ENCODE measurements at places on chromosomes 11 and 22.

DNA sequence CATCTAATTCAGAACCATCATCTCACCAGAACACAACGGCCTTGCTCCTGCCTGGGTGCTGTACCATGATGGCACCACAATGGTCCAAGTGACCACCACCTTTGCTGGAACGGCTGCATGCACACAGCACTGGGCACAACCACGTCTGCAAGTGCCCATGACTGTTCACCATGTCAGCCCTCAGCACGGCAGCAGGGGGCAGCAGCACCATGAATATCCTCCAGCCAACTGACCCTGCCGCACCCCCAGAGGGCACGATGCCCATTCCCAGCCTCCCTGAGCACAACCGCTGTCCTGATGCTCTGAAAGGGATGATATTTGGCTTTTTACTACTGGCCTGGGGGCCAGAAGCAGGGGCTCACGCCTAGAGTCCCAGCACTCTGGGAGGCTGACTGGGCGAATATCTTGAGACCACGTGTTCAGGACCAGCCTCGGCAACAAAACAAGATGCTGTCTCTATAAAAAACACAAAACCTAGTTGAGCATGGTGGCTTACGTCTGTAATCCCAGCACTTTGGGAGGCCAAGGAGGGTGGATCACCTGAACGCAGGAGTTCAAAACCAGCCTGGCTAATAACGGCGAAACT, 25.7 kb downstream of the DRD4 start:
- no peak for DNase-seq

DNA sequence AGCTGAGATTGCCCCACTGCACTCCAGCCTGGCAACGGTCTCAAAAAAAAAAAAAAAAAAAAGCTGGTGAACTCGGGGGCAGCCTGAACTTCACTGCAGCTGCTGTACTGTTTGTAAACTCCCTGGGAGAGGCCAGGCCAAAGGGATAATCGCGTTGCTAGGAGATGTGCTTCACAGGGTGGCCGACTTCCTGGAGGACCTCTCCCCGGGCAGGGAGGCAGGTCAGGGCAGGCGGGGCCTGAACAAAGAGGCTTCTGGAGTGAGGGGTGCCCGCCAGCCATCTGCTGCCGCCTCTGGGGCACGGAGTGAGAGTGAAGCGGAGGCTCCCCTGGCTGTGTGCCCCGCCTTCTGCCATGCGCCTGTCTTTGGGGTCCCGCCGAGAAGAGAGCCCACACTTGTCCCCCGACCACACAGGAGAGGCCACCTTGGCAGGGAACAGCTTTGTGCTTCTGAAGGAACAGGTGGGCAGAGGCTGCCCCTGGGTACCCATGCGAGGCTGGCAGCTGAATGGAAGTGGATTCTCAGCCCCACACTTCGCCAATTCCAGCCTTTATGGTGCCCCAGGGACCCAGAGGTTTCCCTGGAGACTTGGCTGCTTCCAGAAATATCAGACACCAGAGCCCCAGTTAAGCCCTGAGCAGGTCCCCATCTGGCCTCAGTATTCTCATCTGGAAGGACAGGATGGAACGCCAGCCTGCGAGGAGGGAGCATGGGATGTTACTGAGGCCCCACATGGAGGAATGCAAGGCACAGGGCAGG, 29.6 kb downstream of the TMEM184B start:
- no peak for DNase-seq

DNA sequence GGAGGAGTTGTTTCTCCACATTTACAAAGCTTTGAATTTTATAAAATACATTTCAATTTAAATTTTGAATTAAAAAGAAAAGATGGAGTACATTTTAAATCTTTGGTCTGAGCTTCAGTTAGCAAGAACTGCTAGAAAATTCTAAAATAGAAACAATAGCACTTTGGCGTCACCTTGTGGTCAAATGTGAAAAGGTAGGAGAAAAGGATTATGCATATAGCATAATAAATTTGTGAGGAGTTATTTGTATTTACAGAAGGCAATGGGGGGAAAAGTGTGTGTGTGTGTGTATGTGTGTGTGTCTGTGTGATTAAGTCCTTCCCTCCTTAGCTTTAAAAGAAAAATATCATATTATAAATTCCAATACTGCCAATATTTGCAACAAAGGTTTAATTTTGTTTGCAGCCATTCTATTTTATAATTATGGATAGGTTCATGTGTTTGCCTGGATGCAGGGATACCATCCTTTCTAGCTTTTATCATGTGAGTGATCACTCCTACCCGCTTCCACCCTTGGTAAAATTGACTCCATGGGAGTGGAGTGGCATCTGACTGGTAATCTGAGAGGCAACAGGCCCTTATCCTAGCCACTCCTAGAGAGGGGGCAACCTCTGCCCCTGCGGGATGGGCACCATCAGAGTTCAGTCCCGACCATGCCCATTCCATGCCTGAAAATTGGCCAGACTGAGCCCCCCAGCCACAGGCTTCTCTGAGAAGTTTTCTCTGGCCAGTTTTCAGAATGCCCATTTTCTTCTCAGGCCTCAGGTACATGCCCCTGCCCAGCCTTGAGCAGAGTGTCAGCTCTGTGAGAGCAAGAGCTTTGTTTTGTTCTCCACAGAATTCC, 13.6 kb upstream of the LGR4 start:
- no peak for DNase-seq

DNA sequence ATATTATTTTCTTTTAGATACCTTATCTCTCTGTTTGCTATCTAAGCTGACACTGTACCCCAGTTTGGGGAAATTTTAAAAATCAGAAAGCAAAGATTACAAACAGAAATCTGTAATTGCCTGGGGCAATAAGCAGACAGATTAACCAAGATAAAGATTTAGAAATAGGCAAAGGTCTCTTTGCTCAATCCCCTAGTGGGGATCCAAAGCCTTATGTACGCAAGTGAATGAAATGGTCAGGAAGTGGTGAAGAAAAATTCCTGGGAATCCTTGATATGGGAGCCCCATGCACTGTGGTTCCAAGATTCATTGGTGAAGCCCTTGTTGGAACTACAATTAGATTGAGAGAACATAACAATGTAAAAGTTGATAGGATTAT, 139.5 kb upstream of the GUCY1A2 start:
- no peak for DNase-seq

DNA sequence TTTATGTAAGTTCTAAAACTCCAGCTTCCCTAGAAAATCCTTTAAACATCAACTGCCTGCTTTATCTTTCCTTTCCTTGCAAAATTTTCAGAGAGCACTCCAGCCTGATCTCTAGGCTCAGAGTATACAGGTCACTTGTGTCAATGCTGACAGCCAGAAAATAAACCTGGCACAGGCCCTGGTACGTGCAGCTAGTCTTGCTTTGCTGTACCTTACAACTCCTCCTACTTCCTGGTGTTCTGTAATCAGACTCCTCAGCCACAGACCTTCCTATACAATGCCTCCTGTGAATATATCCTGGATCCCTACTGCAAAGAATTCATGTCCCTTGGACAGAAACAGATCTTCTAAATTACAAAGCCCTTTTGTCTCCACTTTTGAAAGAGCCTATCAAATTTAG, 24.2 kb upstream of the TMEM123 start:
- DNase-seq: no peak

GRCh38 chr22:39253435-39254070, 8.8 kb upstream of the PDGFB start:
- no peak for DNase-seq

DNA sequence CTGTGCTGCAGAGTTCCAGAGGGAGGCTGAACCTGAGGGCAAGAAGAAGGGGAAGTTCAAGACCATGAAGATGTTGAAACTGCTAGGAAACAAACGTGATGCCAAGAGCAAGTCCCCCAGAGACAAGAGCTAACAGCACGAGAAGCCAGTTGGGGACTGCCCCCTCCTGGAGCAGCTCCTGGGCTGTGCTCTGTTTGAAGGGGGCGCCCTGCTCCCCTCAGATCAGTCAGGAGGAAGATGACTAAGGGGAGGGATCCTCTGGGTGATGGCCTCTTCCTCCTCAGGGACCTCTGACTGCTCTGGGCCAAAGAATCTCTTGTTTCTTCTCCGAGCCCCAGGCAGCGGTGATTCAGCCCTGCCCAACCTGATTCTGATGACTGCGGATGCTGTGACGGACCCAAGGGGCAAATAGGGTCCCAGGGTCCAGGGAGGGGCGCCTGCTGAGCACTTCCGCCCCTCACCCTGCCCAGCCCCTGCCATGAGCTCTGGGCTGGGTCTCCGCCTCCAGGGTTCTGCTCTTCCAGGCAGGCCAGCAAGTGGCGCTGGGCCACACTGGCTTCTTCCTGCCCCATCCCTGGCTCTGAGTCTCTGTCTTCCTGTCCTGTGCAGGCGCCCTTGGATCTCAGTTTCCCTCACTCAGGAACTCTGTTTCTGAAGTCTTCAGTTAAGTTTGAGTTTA, 12.6 kb downstream of the C22orf23 start:
- DNase-seq: no peak

DNA sequence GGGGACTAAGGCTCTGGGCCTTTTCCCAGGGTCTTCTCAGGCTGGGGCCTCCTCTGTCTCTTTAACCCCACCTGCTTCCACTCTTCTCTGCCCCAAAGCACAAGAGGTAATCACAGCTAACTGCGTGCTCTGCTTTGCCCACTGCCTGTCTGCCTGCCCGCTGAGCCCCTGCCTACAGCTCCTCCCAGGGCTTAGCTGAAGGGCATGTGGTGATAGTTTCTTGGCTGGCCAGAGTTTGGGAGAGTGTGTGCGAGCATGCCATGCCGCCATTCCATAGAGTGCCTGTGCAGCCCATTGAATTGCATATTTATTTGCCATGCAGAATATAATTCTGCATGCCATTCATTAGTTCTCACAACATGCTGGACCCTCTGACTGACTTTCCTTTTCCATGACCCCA, 32.5 kb downstream of the PHLDB1 start:
- DNase-seq: no peak

GRCh38 chr22:38871360-38872171, 450 bp downstream of the CBX6 start:
- no peak for DNase-seq

Measured in activated T-helper 1 cell treated with anti-CD3 and anti-CD28 coated beads, Interleukin-2, amount 50 U/mL, for 16 hours (primary cell).